NCI-H2081 (cell line): ENCODE measurements at places on chromosomes 5 and 9.

DNA sequence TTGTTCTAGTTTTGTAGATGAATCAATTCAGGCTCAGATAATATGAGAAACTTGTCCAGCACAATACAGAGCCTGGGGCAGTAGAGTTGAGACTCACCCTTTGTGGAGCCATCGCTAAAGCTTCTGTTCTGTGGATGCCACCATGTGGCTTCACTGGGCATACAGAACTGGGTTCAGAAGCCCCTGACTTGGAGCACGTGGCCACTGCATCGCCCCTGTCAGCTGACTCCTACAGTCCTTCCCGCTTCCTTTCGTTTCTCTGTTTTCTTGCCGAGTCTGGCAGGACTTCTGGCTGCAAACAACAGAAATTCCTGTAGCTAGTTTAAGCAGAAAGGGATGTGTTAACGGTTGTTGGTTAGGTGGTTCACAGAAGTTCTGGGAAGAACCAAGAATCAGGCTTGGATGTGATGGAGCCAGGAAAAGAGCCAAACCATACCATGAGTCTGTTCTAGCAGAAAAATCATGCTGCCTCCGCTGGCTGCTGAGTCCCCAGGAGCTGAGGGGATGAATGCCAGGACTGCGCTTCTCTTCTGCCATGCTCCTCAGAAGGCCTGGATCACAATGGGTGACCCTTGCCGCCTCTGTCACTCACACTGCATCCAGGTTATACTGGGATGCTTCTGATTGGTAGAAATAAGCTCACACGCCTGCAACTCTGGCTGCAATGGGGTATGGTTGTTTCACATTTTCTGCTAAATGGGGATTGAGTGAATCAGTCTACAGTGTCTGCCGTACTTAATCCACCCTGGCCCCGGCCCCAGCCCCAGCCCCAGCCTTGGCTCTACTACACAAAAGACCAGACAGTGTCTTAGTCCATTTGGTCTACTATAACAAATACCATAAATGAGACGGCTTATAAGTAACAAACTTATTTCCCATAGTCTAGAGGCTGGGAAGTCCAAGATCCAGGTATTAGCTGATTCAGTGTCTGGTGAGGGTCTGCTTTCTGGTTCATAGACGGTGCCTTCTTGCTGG is 262.5 kb downstream of the GOLPH3 start:
- DNase-seq: no peak

DNA sequence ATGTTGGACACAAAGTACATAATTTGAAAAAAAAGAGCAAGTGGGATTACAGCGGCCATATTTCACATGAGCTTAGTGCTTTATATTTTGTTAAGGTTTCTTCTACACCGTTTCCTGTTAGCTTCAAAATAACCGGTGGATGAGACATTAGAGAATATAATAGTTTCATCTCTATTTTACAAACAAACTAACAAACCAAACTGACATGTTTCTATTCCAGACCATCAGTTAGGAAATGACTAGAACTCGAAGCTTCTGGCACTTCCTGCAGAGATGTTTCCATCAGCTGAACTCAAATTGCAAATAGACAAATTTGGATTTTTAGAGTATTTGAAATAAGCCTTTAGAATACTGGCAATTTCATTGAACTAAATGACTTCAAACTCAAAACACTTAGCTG is 86.5 kb downstream of the MTRR start:
- no peak for DNase-seq

GRCh38 chr5:171306781-171307591 is 2.1 kb upstream of the TLX3 start:
- no peak for DNase-seq

GRCh38 chr9:37583522-37584121 is 7.4 kb upstream of the FBXO10 start:
- no peak for DNase-seq

DNA sequence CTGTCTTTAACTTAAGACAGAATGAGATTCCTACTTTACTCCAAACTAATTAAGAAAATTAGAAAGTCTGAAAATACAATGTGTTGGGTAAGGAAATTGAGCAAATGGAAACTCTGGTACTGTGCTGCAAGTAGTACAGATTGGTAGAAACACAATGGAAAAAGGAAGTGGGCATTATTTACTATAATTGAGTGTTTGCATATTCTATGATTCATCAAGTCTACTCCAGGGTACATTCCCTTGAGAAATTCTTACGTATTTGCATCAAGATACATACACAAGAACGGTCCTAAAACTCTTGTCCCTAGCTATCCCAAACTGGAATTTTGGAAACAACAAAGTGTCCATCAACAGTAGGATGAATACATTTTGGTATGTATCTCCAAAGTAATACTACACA is 123.5 kb upstream of the TARS1 start:
- no peak for DNase-seq

DNA sequence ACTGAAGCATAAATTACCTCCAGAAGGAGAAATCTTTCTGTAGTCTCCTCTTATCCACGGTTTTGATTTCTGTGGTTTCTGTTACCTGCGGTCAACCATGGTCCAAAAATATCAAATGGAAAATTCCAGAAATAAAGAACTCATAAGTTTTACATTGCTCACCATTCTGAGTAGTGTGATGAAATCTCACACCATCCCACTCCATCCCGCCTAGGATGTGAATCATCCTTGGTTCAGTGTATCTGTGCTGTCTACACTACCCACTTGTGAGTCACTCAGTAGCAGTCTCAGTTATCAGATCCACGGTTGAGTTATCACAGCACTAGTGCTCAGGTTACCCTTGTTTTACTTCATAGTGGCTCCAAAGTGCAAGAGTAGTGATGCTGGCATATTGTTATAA is 371.2 kb downstream of the NFIB start:
- DNase-seq: no peak

DNA sequence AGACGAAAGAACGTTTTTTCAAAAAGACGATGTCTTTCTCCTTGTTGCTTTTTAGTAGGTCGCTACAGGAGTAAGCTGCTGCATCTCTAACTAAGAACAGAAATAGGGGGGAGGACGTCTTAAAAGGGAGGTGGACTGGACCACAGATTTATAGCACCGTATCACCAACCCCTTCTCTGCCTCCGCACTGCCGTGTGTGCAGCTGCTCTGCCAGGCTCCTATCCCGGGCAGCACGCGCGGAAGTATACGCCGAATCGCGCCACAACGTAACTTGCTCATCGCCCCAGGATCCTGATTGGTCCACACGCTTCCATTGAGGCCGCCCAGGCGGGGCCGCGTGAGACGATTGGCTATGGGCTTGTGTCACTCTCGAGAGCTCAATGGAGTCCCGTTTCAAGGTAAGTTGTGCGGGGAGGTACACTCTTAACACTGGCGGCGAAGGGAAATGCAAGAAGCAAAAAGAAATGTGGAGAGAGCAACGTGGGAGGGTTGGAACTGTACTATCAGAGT is at the start of gene ELAVL2:
ELAVL2 (minus strand) TSS at position 121 of the 510 bp plus-strand sequence. CDS start 64,006 bp downstream, outside the sequence.
- DNase-seq: peak; percentile 95

DNA sequence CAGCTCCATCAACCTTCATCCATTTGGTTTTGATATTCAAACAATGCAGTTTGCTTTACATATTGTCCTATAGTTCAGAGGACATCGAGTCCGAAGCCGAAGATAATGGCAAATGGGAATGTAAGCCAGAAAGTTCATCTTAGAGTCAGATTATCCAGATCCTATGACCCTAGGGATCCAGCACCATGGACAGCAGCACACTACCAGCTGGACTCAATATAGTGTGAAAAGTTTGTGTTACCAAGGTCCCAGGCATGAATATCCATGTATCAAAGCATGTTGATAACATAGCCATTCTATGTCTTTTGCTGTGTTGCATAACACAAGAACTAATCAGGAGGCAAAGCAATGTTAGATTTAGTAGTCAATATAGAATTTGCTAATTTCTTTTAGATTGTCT is 46.3 kb downstream of the FSTL4 start:
- DNase-seq: no peak

DNA sequence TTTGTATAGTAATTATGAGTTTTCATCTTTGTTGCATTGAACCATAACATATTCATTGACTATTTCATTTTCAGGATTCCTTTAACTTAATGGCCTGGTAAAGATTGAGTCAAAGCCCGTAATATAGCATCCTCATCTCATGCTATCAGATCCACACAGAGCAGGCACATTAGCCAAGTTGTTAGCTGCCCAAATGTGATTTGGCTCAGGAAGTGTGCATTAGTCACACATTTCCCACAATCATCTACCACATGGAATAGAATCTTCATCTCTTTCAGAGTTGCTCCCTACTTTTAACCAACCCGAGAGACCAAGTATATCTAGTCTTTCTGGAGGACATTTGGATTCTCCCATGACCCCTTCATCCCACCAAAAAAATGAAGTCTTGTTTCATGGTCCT is 481.0 kb upstream of the PTGER4 start:
- no peak for DNase-seq

DNA sequence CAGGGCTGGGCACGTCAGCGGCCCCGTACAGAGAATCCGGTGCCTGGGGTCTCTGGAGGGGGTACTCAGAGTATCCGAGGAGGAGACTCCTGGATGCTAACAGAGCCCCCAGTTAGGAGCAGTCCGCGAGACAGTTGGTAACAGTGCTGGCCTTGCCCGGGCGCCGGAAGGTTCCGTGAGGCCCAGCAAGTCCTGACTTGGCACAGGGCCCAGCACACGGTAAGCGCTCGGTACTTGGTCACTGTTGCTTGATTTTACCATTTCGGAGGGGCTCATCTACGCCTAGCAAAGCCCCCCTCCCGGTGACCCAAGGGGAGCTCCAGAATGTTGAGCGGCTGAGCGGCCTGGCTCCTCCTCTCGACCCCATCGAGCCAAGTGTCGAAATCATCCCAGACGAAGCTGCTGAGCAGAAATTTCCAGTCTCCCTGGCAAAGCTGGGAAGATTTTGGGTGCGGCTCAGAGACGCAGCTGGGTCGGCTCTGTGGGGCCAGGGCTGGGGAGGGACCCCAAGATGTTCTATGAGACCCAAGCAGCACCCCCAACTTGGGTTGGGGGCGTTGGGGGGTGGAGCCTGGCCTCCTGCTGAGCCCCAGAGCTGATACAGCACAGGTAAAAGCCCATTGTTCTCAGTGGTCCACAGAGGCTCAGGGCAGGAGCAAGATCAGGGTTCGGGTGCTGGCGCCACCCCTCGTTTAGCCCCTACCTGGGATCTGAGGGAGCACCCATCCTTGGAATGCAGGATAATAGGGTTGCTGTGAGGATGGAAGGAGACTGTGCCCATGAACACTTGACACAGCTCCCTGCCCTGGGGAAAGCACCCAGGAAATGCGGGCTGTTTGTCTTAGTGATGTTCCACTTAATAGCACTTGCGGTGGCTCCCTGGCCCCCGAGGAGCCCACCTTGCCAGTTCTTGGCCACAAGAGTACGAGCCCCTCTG is 137.2 kb downstream of the C9orf50 start:
- DNase-seq: peak; percentile 23

DNA sequence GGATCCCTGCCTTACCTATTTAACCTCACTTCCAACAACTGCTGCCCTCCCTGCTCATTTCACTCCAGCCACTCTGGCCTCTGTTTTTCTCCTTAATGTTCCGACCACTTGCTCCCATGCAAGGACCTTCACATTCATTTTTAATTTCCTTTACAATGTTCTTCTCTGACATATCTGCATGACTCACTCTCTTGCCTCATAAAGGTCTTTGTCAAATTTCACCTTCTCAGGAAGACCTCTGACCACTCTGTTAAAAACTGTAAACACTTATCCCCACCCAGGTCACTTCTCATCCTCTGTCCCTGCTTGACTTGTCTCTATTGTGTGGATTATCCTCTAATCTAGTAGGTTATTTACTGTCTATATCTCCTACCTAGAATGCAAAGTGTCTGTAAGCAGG is 751.2 kb downstream of the BRINP1 start:
- no peak for DNase-seq

GRCh38 chr5:74667396-74667795 is 17.6 kb upstream of the HEXB start:
- no peak for DNase-seq
